Chondrocyte (in vitro differentiated cells): ENCODE measurements at places on chromosomes 6 and 20. TPM values are rescaled to one million over a fixed set of nuclear protein-coding genes. Genes with fewer than 3 reads are reported as not detected.
A peak's percentile ranks its signal among the peaks of the same experiment; 100 is the strongest.

DNA sequence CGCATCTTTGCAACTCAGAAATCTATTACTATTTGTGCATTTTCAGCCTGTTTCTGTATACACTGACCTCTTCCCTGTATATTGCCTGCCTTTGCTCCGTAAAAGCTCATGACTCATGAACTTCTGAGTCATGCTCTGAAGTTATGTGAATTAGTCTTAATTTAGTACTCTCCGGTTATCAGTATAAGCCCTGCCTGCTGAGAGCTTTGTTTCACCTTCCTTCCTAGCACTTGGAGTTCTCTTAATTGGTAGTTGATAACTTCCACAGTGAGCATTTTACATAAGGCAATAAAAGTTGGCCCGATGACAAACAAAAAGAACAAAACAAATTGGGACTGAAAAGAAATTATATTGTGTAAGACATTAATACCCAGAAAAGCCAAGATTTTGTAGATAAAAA, 231.4 kb downstream of the GJA1 start:
- no peak for DNase-seq

Gene MDFI
- total RNA-seq: 31.8 to 62.6 TPM (median 33.7 TPM) in 3 replicates

DNA sequence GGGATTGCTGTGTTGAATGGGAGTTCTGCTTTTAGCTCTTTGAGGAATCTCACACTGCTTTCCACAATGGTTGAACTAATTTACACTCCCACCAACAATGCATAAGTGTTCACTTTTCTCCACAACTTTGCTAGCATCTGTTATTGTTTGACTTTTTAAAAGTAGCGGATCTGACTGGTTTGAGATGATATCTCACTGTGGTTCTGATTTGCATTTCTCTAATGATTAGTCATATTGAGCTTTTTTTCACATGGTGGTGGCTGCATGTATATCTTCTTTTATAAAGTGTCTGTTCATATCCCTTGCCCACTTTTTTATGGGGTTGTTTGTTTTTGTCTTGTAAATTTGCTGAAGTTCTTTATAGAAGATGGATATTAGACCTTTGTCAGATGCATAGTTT, 588.3 kb upstream of the ADGRB3 start:
- DNase-seq: no peak

DNA sequence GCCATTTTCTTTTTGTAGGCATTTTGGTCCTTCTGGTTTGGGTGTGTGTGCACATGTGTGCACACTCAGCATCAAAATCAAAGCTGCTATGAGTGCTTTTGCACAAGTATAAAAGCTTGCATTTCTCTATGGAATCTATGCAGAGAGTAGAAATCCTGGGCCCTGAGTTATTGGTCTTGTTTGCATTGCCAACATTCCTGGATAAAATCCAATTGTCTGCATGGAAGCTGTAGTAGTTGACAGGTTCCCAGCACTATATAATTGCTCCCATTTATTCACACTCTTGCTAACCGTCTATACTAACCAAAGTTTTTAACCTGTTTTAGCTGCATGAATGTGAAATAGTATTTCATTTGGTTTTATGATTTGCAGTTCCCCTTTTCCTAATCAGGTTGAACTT, 277.0 kb downstream of the FOXA2 start:
- DNase-seq: no peak

DNA sequence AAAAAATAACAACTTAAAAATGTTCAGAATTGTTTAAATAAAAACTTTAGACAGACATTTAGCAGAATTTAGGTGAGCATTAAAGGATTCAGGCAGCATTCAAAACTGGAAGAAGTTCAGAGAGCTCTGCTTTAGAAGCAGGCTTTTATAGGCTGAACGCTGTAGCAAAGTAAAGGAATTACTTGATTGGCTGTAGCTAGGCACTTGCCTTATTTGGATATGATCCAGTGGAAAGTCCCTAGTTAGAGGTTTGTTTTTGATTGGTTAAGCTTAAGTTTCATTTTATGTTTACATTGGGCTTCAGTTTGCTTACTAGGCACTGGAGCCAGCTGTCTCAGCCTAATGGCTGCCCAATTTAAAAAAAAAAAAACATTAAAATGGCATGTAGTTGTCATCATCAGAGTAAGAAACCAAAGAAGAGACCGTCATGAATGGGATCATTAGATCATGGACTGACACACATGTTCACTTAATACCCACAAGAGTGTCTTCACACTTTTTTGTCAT, 65.1 kb downstream of the CBFA2T2 start:
- no peak for DNase-seq

- no peak for DNase-seq
Measured at GRCh38 chr6:140281236-140281635, 906.8 kb upstream of the CITED2 start.

DNA sequence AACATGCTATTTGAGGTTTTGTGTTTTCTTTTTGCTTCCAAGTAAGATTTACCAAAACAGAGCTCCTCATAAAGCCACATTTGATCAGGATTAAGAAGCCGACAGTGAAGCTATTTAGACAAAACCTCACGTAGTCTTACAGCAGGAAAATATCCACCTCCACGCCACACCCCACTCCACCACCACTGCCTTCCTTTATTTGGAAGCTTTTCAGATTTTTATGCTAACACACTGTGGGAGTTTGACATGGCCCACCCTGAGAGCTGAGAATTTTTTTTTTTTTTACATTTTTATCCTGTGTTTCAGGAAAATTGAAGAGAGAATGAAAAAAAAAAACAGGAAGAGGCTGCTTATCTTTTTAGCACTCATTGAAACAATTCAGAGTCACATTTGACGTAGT, 104.8 kb upstream of the MC3R start:
- no peak for DNase-seq

- no peak for DNase-seq
Measured at GRCh38 chr6:41494212-41495110, 51.7 kb upstream of the FOXP4 start.

DNA sequence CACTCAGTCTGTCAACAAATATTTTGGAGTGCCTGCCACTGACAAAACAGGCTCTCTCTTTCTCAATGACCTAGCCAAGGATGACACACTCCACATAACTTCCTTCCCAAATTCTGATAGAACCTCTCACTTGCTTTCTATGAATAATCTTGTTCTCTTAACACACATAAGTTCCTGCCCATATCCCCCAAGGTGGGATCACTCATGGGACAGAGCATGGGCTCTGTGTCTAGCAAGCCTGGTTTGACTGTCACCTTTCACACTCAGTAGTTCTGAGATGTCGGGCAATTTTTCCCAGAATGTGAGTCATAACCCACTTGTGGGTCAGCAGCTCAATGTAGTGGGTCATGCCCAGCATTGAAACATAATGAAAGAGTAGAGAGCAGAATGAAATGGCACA, 78.1 kb downstream of the LRFN2 start:
- no peak for DNase-seq

DNA sequence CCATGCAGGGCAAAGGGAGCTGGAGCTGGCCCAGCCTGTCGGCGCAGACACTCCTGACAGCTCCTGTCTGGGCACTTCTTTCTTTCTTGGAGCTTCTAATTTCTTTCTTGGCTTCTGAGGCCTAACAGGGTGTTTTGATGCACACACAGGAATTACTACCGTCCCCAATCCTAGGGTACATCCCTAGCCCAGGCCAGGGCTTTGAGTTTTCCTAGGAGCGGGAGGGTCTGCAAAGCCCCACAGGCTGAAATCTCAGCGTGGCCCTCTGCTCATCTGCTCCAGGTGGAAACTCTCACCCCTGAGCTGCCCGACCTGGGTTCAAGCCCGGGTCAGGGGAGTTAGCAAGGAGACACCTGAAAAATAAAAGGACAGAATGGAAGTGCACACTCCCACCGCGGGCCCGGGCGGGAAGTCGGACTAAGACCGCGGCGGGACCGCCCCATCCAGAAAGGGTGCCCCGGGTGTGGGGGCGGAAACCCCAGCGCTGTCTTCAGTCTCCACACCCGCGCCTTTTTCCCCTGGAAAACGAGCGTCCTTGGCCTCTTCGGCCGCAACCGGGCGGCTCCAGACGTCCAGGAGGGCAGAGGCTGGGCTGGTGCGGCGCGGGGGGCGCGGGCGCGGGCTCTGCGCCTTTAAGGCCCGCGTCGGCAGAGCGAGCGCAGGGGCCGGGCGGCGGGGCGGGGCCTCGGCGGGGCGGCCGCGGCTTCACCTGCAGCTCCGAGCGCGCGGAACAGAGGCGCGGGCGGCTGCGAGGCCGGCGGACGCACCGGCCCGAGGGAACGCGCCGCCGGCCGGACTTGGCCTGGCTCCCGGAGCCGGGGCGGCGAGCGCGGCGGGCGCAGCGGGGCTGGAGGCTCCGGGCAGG, at the start of gene CDH4:
Gene CDH4 (plus strand): TSS at position 733 of the 865 bp plus-strand sequence.
- DNase-seq: no peak

Gene ARMH2
- total RNA-seq: not detected in 3 replicates

- no peak for DNase-seq
Measured at GRCh38 chr6:159174263-159174969, 5.2 kb downstream of the FNDC1 start.

GRCh38 chr6:66403966-66404365, 696.9 kb upstream of the EYS start:
- DNase-seq: no peak

DNA sequence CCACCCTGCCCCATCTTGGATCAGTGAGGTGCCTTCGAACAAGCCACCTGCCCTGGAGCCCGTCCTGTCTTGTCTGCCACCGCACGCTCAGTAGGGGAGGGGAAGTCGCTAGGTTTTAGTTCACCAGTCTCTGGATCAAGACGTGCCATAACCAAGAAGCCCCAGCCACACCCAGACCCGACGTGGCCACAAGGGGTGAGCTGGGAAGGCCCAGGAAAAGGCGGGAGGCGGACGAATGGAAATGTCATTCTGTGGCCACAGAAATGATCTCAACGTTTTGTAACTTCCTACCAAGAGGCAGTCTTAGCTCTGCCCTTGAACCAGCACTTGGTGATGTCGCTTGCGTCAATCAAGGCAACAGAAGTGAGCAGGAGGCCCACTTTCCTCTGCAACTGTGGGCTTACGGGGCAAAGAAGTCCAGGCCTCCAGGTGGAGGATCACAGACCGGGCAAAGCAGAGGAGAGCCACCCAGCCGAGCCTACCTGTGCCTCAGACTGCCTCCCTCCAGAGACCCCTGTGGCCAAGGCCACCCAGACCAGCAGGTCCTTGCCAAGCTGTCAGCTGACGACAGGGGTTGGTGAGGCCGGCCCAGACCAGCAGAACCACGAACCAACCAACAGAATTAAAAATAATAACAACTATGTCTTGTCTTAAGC, 14.5 kb downstream of the GMEB2 start:
- peak; percentile 68 for DNase-seq

DNA sequence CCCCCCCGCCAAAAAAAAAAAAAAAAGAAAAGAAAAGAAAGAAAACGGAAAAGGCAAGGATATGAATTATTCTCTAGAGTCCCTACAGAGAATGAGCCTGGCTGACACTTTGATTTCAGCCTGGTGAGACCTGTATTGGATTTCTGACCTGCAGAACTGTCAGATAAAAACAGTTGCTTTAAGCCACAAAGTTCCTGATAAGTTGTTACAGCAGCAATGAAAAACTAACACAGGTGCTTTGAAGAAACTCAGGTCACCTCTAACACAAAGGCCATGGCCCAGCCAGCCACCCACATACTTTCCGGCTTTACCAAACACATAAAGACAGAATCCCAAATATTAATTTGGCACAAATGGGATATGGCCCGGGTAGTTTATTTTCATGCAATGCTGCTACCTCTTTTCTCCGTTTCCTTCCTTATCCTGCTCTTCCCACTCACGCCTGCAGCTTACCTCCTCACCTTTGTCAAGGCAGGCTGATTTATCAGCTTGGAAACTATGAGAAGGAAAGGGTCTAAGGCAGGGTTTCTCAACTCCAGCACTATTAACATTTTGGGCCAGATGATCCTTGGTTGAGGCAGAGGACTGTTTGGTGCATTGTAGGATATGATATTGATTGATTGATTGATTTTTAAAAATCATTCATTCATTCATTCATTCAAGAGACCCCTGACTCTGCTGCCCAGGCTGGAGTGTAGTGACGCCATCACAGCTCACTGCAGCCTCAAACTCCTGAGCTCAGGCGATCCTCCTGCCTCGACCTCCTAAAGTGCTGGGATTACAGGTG, 88.1 kb downstream of the ATXN1 start:
- DNase-seq: no peak

DNA sequence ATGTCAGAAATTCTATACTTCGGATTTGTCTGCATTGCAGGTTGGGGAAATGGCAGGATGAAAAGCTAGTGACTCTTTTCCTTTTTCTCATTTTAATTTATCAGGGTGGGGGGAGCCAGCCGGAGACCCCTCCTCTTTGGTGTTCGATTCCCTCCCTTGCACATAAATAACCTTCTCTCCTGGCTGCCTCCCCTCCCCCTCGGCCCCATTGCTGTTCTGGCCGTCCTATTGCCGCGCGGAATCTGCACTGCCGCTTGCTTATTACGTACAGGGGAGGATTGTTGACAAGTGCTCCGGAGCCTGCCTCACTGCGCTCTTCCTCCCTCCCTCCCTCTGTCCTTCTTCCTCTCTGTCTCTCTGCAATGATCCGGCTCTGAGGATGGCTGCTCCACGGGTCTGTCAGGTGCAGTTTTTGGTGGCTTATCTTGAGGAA, 154.7 kb downstream of the JARID2 start:
- no peak for DNase-seq

- DNase-seq: no peak
Measured at GRCh38 chr6:31038559-31038958, 28.3 kb downstream of the MUC22 start.

GRCh38 chr20:54633374-54634355, 158.3 kb downstream of the DOK5 start:
- DNase-seq: no peak

Gene COL19A1
- 0.22 to 2.0 TPM (median 2.0 TPM) in 3 replicates for total RNA-seq

Gene FAM217A
- not detected in 3 replicates for total RNA-seq

Gene DUSP15
- 3.6 to 11.6 TPM (median 11.5 TPM) in 3 replicates for total RNA-seq

DNA sequence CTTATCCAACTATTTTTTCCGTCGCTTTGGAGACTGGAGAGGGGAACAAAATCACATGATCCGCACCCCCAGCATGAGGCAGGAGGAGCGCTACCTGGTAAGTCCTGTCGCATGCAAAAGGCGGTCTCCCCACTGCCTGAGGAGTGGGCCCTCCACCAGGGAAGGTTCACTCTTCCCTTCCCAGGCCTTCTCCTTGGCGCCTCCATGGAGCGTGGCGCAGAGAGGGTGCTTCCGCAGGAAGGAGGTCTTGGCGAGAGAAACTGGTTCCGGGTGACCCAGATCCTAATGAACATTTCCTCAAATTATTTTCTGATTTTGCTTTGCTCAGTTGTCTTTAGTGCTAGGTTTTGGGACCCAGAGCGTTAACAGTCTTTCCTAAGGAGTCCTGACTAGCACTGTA, 217.6 kb downstream of the UST start:
- DNase-seq: no peak

GRCh38 chr6:25866011-25866410, 8.0 kb downstream of the SLC17A3 start:
- DNase-seq: no peak

Gene VGLL2
- not detected in 3 replicates for total RNA-seq

DNA sequence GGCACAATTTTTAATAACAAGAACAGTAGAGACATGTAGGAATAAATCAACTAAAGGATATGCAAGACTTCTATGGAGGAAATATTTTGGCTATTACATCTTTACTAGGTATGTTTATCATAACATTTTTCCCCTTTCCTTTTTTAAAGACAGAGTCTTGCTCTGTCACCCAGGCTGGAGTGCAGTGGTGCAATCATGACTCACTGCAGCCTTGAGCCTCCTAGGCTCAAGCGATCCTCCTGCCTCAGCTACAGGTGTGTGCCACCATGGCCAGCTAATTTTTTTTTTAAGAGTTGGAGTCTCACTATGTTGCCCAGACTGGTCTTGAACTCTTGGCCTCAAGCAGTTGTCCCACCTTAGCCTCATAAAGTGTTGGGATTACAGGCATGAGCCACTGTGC, 37.0 kb downstream of the AKAP7 start:
- no peak for DNase-seq

GRCh38 chr6:10759312-10759839, 11.8 kb downstream of the TMEM14B start:
- DNase-seq: no peak
